ENCODE measurements at places on chromosomes 6 and 20. TPM values are rescaled to one million over a fixed set of nuclear protein-coding genes. Genes with fewer than 3 reads are reported as not detected.

GRCh38 chr6:42821846-42822245 lies 40.0 kb downstream of the BICRAL start:
- DNase-seq, result no peak

Gene IRF4
- total RNA-seq, result not detected

- DNase-seq, result no peak
Measured at GRCh38 chr6:46356543-46356942, 134.7 kb downstream of the RCAN2 start.

Gene EYA2
- total RNA-seq, result not detected

Gene ABHD16B
- total RNA-seq, result not detected

GRCh38 chr6:37584654-37585522 lies 85.2 kb upstream of the CCDC167 start:
- no peak for DNase-seq

DNA sequence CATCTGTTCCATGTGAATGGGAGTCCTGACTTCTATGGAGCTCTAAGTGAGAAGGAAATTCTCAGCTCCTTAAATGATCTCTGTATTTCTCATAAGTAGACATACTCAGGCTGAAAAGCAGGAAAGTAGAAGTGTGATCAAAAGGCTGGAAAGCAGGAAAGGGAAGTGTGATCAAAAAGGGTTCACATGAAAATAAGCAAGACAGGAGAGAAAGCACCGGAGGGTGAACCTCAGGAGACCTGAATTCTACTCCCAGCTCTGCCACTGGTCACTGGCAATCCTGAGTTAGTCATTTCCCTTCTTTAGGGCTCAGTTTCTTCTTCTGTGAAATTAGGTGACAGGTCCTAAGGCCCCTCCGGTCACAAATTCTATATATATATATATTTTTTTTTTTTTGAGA lies 55.5 kb upstream of the TRERF1 start:
- DNase-seq, result no peak

- DNase-seq, result peak; percentile 76
Measured at GRCh38 chr20:4555188-4555890, 166.4 kb upstream of the PRND start.

DNA sequence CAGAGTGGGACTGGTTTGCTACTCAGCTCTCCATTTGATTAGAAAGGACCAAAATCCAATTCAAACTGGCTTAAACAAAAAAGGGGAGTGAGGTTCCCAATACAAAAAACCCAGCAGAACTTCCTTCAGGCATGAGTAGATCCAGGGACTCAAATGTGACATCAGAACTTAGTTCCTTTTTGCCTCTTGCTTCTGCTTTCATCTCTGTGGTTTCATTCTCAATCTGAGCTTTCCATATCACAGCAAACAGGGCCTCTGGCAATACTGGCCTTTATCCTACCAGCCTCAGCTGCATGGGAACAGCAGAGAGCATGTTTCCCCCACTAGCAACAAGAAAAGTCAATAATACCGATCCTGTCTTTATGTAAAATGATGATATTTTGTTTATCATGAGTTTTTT lies 28.6 kb upstream of the PRELID3B start:
- DNase-seq, result no peak

Gene PACSIN1
- total RNA-seq, result not detected

Gene NRN1
- 28.1 TPM for total RNA-seq

- no peak for DNase-seq
Measured at GRCh38 chr6:132214716-132215115, 186.6 kb downstream of the MOXD1 start.

DNA sequence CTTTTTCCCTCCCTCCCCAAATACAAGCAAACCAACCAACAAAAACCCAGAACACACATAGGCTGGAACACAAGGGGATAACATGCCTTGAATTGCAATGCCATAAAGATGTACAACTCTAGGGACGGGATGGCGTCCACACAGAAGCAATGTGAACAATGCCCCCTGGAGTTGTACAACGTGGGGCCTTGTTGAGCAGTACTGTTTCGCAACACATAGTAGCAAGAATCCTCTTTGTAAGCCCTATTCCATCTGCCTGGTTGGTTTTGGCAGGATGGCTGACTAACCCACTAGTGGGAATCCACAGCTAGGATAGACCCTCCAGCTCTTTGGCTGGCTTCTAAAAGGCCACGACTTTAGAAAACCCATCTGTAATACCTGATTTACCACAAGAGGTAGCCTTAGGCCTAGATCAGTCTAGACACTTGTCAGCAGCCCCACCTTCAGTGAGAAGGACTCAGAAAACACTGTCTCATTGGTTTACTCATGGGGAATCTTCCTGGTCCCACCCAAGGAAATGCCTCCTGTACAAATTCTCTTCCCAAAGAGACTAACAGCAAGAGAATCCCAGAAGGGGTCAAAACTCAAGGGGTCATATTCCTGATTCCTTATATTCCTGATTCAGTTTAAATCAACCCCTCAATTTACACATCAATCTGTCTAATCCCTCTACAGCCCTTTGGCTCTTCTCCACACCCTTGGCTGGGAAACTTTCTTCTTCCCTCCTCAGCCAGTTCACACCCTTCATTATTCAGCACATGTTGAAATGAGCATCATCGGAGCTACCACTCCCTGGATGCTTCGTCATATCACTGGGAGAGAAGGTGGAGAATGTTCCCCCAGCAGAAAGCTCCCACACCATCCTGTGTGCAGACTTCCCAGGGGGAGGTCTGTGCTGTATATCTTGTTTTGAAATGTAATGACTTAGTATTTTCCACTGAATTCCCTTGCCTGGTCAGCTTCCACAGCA lies 622.4 kb upstream of the FLRT3 start:
- no peak for DNase-seq

GRCh38 chr6:118896339-118897136 lies 2.6 kb downstream of the ASF1A start:
- peak; percentile 66 for DNase-seq

Gene CDH4
- total RNA-seq, result under 0.01 TPM
